RWPE1 (cell line): ENCODE measurements at places on chromosomes 2 and 18.
A peak's percentile ranks its signal among the peaks of the same experiment; 100 is the strongest.

- DNase-seq = no peak
These were observed 193.2 kb upstream of the ITGA4 start for GRCh38 chr2:181264001-181264400.

GRCh38 chr18:46152436-46152807 is 48.2 kb downstream of the HAUS1 start:
- DNase-seq = peak; percentile 20

- DNase-seq = no peak
These were observed 99.7 kb upstream of the OTOS start for GRCh38 chr2:240240017-240240734.

DNA sequence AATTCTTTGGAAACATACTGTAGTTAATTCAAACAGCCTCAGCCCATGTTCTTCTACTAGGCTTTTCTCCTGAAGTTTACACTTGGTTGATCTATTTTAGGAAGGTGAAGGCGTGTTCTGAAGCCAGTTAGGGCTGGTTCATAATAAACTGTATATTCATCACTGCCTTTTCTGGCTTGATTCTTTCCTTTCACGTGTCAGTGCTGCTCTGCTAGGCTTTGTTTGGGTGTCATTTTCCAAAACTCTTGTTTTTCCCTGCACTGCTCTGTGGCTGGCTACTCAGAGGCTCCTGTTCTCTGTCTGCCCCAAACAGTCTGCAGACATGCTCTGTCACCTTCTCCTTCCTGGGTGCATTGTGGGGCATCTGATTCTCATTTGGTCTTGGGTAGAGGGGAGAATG is 136.1 kb downstream of the PARD3B start:
- DNase-seq = no peak

- no peak for DNase-seq
These were observed 54.8 kb downstream of the CAVIN2 start for GRCh38 chr2:191791953-191792560.

DNA sequence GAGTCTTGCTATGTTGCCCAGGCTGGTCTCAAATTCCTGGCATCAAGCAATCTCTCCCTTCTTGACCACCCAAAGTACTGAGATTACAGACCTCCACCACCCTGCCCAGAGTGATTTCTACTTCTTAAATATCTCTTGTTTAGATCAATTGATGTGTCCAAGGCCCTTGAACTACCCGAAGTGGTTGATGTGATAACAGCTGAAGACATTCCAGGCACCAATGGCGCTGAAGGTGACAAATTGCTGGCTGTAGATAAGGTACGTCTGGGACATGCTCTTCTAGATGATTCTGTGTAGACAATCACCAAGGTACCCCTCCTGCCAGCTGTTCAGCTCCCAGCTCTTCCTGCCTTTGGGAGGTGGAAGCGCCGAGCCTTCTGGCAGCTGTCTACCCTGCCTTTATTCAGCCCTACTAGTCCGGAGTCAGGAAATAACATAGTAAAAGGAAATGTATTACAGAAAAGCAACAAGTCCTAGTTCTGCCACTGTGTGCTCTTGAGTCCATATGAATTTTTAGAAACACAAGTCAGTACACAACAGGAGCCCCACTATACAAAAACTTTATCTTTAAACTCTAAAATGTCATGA is 61.3 kb upstream of the BZW1 start:
- DNase-seq = no peak

- DNase-seq = no peak
These were observed 22.6 kb upstream of the BCL2 start for GRCh38 chr18:63342206-63342605.

DNA sequence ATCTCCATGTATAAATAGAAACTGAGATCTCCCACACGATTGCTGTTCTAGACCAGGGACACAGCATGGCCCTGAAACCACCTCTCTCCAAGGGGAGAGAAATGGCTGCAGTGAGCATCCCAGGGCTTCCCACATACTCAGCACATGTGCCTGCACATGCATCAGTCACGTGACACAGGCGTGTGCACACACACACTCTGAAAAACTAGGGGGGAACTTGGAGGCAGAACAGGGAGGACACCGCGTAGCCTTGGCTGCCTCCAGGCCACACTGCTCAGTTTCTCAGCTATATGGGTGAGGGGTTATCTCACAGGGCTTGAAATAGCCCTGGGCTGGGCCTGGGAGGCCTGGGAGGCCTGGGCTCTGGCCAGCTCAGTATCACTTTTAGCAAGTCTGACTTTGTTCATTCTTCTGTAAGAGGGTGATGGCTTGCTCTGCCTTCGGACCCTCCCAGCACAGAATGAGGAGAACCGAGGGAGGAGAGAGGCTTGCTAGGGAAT is 66.9 kb downstream of the EMX1 start:
- DNase-seq = no peak

DNA sequence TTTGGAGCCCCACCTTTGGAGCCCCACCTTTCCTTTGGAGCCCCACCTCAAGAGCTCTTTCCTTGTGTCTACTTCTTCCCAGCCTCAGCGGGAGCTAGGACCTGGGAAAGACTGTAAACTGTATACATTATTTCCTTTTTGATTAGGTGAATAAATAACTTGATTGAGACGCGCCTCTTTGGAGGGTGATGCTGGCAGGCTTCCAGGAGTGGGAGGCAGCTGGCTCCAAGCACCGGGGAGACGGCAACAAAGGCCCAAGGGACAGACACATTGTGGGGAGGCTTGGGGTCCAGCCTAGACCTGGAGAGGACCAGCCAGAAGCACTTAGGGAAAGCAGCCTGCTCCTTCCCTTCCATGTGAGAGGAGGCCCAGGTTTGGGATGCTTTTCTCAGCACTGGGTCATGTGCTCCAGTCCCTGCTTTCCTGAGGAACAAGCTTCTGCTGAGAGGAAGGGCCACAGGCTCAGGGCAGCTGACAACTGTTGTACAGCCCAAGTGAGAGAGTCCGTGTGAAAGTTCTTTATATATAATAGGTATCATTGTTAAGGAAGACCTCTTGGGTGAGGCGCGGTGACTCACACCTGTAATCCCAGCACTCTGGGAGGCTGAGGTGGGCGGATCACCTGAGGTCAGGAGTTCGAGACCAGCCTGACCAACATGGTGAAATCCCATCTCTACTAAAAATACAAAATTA is 297.2 kb upstream of the SLC14A2 start:
- DNase-seq = no peak

DNA sequence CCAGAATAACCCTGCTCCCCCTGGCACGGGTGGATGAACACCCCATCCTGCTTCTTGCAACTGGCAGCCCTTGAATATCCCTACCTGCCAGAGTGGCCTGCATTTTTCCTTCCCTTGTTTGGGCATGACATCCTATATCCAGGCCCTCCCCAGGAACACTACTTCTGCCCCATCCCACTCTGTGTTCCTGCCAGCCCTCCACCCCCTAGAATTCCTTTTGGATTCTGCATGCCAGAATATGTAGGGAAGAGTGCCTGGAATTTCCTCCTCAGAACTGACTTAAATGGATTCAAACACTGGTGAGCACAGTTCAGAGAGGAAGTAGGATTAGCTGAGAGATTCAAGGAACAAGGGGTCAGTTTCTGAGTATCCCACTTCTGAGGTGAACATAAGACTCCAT is 123.5 kb upstream of the PELI1 start:
- DNase-seq = no peak

- DNase-seq = no peak
These were observed 25.0 kb upstream of the PPM1B start for GRCh38 chr2:44143701-44144100.

DNA sequence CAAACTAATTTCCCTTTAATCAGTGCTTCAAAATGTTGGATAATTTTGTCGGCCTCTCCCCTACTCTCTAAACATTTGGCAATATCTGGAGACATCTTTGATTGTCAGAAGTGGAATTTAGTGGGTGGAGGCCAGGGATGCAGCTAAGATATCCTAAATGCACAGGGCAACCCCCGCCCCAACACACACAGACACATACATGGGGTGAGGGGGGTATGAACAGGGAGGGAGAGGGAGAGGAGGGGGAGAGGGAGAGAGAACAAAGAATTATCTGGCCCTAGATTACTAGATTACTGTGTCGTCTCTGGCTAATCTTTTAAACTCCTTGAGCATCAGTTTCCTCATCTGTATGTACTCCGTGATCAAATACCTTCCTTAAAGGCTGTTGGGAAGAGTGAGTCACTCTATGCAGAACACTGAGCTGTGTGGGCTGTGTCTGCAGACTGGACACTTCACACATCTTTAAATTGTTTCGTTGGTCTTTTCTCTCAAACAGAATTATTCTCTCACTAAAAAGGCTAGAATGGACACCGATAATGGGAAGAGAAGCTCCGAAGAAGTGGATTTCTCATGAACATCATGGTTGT is 2.9 kb downstream of the RNF149 start:
- DNase-seq = peak; percentile 55

DNA sequence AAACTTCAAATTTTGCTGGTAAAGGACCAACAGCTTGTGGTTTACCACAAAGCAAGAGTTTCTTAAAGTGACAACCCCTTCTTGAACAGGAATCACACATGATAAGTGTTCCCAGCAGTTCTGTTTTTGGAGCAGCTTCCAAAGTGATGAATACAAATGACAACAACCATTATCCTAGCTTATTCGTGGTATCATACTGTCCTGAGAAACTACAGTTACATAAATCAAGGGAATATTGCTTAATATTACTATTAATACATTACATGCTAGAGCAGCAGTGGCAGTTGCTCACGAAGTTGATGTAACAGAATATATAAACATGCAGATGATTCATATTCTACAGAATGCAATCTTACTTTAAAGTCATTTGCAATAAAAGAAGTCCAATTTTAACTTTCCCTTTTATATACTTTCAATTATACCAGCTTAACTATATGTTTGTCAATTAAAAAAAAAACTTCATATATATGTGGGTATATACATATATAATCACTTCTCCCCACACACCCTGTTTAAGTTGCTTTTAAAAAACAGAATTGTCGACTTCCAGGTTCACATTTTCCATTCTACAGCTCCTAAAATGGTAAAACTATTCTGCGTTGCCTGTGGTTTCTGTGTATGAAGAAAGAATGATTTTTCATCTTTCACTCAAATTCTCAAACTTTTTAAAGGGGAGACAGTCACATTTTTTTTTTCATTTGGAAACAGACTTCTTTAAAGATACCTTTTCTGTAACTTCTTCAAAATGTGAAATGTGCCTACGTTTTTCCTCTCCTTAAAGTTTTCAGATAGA is 713.6 kb downstream of the TDRD15 start:
- DNase-seq = no peak

DNA sequence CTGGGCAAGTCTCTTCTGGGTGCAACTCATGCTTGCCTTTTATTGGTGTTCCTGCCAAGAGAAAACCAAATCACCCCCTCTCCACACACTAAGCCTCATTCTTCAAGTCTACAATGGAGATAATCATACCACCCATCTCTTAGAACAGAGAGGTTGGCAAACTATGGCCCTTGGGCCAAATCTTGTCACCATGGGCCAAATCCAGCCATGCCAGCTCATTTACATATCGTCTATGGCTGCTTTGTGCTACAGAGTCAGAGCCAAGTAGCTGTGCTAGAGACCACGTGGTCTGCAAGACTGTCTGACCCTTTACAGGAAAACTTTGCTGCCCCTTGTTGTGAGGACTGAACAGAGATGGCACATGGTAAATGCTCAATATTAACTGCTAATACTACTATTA is 270.3 kb upstream of the PARD3B start:
- DNase-seq = no peak

DNA sequence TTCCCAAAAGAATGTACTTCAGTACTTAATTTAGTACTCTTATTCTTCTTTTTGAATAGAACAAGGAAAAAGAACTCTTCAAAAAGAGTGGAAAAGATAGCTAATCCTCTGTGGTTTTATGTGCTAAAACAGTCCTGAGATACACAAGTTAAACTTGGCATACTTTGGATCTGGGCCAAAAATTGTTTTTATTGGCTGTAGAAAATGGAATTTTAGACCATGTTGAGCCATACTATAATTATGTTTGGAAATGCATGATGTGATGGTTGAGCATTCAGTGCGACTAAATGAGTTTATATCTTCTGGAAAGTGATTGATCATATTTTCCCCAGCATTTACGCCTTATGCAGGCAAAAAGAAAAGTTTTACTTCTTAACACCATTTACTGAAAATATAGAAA is 18.0 kb upstream of the PDE1A start:
- no peak for DNase-seq

GRCh38 chr2:237210763-237211162 is 125.1 kb downstream of the COPS8 start:
- DNase-seq = no peak
